ENCODE measurements at places on chromosomes 2 and 18.
A peak's percentile ranks its signal among the peaks of the same experiment; 100 is the strongest.

GRCh38 chr2:226308323-226308680 is 491.3 kb downstream of the IRS1 start:
- no peak for DNase-seq

DNA sequence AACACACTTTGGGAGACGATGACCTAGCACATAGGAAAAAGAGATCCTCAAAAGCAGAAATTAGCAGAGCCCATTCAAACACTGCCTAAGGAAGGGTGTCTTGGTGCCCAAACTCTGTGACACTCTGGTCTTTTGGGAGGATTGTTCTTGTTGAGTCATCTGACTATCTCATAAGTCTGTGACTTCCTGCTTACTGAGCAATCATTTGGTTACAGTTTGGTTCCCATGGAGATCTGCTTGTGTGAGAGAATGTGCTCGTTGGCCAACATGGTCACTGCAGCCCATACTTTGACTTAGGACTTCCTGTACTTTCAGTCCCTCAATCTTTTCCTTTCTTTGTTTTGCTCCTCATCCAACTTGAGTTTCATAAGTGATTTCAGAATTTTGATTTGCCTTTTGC is 602.9 kb downstream of the NYAP2 start:
- peak; percentile 5 for DNase-seq

DNA sequence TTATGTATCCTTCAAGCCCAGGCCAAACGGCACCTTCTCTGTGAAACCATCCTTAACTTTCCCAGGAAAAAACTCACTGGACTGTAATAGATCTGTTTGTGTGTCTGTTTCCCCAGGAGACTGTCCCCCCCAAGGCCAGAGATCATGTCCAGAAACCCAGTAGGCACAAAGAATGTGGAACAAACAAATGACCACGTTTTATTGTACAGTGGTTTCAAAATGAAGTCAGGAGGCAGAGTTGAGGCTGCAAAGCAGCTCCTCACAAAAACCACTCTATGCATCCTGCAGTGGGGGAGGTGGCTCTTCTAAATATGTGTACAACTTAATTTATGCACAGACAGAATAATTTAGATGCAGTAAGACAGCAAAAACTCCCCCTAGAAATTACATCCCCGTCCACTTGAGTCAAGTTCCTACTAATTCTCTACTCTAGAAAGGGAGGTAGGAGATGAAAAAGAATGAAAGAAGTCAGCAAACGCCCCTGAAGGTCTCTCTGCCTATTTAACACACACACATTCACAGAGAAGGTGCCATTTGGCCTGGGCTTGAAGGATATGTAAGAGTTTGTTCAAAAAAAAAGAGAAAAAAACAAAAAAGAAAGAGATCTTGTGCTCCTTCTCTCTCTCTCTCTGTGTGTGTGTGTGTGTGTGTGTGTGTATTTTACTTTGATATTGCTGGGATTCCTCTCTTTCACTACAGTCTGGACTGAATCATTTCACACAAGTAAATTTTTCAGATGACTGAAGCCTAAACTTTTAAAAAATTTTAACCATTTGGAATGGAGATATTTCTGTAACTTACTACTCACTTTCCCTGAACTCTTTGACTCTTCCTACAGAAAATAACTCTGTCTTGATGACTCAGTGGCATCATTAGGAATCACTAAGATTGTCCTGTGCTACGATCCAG is 19.5 kb downstream of the BCL2 start:
- DNase-seq: no peak

DNA sequence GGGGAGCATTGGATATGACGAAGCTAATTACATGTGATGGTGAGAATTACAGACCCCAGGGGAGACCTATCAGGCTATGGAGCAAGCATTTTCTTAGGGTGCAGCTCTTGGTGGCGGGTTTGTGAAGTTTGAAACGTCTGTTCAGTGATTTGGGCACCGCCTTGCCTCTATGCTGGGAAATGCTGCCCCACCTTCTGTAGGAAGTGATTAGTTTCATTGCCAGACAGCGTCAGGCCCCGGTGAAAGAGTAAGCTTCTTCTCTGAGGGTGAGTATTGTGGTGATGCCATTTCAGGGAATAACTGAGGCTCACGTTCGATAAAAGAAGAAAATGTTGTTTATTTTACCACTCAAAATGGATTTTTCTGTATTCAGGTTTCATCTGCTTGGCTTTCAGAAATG is 186.2 kb upstream of the CDH2 start:
- DNase-seq: no peak

DNA sequence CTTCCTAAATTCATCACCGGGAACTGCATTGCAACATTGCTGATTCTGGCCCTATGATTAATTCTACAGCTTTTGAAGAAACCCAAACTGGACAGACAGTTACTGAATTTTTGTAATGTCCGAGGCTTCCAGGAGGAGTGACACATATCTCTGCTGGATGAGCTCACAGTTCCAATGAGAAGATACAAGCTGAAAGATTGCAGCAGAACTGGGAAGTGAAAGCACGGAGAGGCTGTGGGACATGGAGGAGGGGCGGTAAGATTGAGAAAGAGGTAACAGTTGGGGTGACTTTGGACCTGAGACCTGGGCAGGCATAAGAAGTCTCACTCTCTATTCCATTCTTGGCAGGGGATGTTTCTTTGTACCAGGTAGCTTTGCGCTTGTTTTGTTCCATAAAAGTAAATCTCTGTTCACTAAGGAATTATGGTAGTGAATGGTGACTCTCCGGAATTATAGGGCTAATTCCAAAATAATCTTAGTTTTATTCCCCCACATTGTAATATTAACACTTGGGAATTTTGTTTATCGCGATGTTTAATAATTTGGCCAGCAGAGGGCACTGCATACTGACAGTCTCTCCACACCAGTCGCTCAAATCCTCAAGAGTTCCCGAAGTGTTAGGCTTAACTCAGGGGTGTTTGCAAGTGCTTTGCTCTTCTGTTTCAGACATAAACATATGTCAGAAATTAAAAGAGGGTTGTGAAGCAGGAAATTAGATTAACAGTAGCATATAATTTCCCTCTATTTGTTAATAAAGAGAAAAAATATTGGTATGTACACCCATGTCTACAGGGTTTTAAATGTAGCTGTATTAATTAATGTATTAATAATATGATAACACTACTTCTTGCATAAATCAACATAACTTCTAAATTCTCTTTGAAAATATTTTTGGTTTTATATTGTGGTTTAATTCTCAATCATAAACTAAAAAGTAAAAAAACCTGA is 201.4 kb downstream of the SOCS6 start:
- DNase-seq: peak; percentile 47

- DNase-seq: no peak
Measured at GRCh38 chr2:157786663-157787363, 89.3 kb downstream of the ACVR1 start.

- DNase-seq: no peak
Measured at GRCh38 chr2:157871415-157871814, 4.7 kb downstream of the ACVR1 start.

GRCh38 chr2:23905155-23905554 is 21.8 kb downstream of the ATAD2B start:
- DNase-seq: no peak

DNA sequence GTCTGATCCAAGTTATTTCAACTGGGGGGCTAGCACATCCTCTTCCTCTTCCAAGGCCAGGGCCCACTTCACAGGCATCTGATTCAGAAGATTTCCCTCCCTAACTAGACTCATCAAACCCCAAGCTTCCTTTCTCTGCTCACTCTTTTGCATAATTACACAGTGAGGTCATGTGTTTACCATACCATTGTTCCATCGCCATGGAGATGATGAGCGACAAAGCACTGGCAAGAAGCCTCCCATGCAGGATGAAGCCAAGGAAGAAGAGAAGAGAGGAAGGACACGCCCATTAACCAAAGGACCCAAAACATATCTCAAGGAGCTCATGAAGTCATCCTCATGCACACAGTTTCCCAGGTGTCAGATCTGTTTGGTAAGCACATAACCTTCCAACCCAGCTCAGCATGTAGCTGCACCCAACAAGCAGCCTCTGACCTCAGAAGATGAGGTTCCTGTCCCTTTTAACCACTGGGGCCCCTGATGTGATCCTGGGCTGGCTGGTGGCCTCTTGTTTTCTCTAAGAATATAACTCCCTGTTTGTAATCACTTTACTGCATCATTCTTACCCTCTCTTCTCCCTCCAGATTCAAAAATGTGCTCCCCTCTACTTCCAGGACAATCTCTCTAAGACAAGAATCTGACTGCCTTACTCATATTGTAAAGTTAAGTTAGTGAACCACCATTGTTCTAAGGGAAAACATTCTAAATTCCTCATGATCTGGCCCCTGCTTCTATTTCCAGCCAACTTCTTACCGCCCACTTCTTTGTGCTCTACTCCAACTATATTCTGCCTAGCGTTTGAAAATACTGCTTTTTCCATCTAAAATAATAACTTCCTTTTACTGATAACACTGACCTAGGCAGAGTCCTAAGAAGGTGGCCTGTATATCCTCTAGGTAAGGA is 190.1 kb downstream of the TTC32 start:
- DNase-seq: no peak

- DNase-seq: no peak
Measured at GRCh38 chr2:147789287-147789686, 55.5 kb upstream of the ACVR2A start.

GRCh38 chr18:79608069-79608468 is 71.5 kb upstream of the CTDP1 start:
- no peak for DNase-seq

- DNase-seq: no peak
Measured at GRCh38 chr2:214004463-214004862, 406.4 kb upstream of the VWC2L start.

GRCh38 chr18:24922491-24922890 is 429.5 kb downstream of the ZNF521 start:
- no peak for DNase-seq

GRCh38 chr2:1550076-1550475 is 136.8 kb downstream of the TPO start:
- DNase-seq: no peak

- no peak for DNase-seq
Measured at GRCh38 chr2:27270131-27270530, 5.1 kb upstream of the DNAJC5G start.

DNA sequence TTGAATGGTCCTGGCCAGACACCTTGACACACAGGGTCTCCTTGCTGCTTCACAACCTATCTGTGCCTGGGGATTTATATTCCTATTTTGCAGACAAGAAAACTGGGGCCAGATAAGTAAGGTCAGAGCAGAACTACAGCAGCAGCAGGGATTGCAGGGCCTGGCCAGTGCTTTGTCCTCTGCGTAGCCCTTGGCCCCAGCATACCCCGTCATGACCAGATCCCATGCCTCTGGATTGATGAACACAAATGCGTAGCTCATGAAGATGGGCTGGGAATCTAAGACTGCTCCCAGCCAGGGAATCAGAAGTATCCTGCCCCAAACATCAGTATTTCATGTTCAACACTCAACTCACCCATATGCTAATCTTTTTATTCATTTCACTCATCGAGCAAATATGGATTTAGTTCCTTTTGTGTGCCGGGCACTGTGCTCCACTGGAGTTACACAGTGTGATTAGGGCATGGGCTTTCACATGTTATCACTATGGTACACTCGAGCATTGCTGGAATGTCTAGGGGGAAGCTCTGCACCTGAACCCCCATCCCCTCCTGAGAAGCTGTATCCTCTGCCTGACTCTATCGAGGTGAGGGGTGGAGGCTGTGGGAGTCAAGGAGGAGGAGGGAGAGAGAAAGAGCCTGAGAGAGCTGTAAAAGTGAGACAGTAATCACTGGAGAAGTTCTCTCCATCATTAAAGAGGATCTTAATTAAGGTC is 143.3 kb downstream of the CYP26B1 start:
- no peak for DNase-seq

DNA sequence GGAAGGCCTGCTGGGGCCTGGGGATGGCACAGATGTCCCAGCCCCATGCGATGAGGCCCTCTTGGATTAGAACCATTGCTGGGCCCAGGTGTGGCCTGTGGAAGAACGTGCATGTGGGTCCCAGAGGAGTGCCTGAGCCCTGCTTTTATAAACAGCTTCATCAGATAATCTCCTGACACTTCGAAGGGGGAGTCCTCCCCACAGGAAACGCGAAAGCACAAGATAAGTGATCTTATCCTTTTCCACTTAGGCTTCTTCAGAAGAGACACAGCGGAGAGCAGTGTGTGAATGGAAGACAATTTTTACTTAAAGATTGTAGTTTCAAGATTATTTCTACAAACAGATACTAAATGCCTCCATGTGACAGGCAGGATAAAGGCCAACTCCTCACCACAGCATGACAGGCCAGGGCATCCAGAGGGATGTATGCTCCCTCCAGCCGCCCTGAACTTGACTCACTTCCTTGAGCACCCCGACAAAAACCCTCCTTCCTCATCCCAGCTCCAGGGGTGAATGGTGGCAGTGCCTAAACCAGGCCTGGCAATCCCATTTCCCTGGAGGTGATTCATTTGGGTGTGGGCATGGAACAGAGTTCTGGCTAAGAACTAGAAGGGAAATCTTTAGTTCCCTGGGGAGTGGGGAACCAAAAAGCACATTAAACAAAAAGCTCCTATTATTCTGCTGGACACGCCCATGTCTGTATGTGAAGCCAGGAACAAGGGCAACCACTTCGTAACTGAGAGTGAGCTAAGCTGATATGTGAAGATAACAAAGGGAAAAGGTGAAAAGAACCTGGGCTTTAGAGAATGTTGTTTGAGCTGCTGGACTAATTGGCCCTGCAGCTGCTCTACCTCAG is 56.2 kb upstream of the TMEM163 start:
- DNase-seq: no peak

DNA sequence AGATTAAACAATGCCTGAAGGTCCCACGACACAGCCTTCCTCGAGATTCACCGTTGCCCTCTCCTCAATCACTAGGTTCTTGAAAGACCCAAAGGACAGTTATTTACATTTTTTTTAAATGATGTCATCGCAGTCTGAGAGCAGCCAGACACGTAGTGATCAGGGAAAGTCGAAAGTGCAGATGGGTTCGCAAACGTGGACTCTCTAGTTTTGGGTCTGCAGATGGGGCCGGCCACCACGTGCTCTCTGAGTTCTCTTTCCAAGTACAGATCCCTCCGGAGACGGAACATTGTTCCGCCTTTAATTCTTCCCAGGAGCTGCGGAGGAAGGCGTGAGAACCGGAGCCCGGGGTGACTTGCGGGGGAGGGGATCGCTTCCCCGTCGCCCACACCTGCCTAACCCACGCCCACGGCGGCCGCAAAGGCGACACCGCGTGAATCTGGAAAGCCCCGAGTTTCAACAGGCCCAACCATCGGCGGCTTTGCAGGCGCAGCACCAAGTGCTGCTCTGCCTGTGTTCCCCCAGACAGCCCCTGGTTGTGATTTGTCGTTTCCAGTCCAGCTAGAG is 54.3 kb downstream of the PKDCC start:
- peak; percentile 97 for DNase-seq

- no peak for DNase-seq
Measured at GRCh38 chr2:158414538-158414937, 42.0 kb downstream of the CCDC148 start.

- no peak for DNase-seq
Measured at GRCh38 chr2:190718652-190719526, 70.0 kb downstream of the NAB1 start.

GRCh38 chr18:67135981-67136380 is 380.5 kb downstream of the DSEL start:
- DNase-seq: no peak

Measured in CD4-positive, alpha-beta T cell treated with Interleukin-10 for 1 hour (primary cell).